ENCODE measurements at places on chromosomes 4 and X.

- no peak for DNase-seq
Measured at GRCh38 chrX:71493111-71493613, 39.7 kb upstream of the OGT start.

DNA sequence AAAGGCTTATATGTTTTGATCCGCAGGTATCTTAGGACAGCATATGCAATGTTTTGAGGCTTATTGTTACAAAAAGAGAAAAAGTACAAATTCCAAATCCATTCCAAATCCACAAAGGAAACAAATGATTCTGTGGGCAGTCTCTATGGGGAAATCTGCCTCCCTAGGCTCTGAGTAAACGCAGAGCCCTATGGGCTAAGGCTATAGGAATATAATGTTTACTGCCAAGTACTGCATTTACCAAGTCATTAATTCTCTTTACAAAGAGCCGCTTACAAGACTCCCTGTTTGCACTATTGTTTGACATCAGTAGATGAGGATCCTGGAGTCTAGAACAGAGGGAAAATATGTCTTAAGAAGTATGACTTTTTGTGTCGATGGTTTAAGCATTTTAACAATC, 212.4 kb upstream of the GPC4 start:
- DNase-seq: no peak

DNA sequence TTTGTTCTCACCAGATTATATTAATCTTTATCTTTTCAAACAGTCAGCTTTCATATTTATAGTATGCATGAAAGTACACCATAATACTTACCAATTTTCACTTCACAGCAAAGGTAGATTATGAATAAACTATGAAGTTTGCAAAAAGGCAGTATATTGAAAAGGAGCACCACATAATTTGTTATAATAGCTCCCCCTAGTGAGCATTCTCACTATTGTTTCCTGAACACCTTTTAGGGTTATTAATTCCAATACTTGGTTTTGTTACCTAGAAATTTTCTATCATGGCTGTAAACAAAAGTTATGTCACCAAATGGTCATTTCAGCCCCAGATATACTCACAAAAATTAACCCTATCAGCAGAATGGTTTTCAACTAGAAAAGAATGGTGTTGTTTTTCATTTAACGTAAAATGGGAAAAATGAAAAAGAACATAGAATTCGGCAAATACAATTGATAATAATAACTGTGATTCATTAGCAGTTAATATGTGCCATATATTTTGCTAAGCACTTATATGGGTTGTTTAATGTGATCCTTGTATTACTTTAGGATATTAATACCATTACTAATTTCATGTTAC, 30.2 kb upstream of the NKX6-1 start:
- no peak for DNase-seq

- DNase-seq: no peak
Measured at GRCh38 chr4:140252141-140252741, 98.3 kb upstream of the MAML3 start.

- DNase-seq: no peak
Measured at GRCh38 chr4:140103676-140104075, 50.3 kb downstream of the MAML3 start.
